Melanocyte of skin (primary cell): ENCODE measurements at places on chromosomes 2 and 18. TPM values are rescaled to one million over a fixed set of nuclear protein-coding genes. Genes with fewer than 3 reads are reported as not detected.

The CD28 gene
- total RNA-seq = not detected in 2 replicates

The ARPC2 gene
- 233 and 289 TPM in 2 replicates for total RNA-seq

The TUBB8B gene
- not detected in 2 replicates for total RNA-seq

The TFPI gene
- 8.9 and 9.0 TPM in 2 replicates for total RNA-seq

The SKA1 gene
- 27.6 and 29.0 TPM in 2 replicates for total RNA-seq

The ERICH2 gene
- not detected in 2 replicates for total RNA-seq

The GPC1 gene
- total RNA-seq = 20.0 and 32.7 TPM in 2 replicates

The CMPK2 gene
- total RNA-seq = 114 and 237 TPM in 2 replicates

The INHBB gene
- total RNA-seq = 0.15 TPM in 1 of 2 replicates, not detected in the other

The SCYGR4 gene
- not detected in 2 replicates for total RNA-seq

The TMEM17 gene
- total RNA-seq = 5.2 and 5.5 TPM in 2 replicates

The SERPINB10 gene
- 1.00 TPM in 1 of 2 replicates, not detected in the other for total RNA-seq

The VAPA gene
- 204 and 266 TPM in 2 replicates for total RNA-seq

The ZBTB7C gene
- under 0.01 TPM in 2 replicates for total RNA-seq

The ACAA2 gene
- 34.1 and 61.8 TPM in 2 replicates for total RNA-seq

The GPR155 gene
- 67.1 and 86.5 TPM in 2 replicates for total RNA-seq

The MYL12B gene
- 262 and 295 TPM in 2 replicates for total RNA-seq
